ENCODE measurements at places on chromosomes 4 and X. TPM values are rescaled to one million over a fixed set of nuclear protein-coding genes. Genes with fewer than 3 reads are reported as not detected.

DNA sequence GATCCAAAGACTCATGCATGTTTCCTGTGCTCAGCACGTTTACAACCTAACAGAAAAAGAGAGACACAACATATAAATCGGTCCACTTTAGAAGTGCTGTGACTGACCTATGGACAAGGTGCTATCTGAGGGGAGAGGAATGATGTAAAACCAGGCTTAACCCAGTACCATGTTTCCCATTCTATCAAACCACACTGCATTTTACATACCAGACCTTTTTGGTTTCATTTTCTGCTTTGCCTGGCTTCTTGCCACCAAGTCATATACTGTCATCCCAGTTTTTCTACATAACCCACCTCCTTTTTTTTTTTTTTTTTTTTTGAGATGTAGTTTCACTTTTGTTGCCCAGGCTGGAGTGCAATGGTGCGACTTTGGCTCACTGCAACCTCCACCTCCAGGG is 82.2 kb downstream of the KLF8 start:
- DNase-seq, result peak; percentile 51

Gene SLIT2
- total RNA-seq, result 12.7 TPM

Gene FNIP2
- total RNA-seq, result 10.0 TPM

Gene DMP1
- not detected for total RNA-seq

DNA sequence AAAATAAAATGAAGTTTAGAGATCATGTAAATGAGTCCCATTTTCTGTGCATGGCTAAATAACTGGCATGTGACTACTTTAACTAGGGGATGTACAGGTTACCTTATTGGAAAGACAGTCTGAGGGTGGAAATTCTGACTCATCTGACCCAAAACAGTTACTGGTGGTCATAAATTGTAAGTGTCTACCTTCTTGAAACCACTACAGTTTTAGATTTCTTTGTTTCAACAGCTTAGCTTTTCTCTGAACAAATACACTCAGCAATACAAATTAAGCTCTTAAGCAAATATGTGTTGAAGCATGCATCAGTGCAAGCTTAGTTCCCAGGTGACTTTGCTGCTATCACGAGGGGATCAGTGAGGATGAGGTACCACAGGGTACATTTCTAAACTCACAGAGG is 60.7 kb upstream of the PGM2 start:
- no peak for DNase-seq

GRCh38 chrX:3094261-3094660 is 53.0 kb downstream of the ARSF start:
- peak; percentile 45 for DNase-seq

Gene CSAG2
- 1.1 TPM for total RNA-seq

Gene DKK2
- 5.1 TPM for total RNA-seq

GRCh38 chrX:81003491-81004185 is 194.0 kb upstream of the BRWD3 start:
- DNase-seq, result no peak

- peak; percentile 74 for DNase-seq
Measured at GRCh38 chr4:55503169-55503568, 43.5 kb downstream of the CLOCK start.

DNA sequence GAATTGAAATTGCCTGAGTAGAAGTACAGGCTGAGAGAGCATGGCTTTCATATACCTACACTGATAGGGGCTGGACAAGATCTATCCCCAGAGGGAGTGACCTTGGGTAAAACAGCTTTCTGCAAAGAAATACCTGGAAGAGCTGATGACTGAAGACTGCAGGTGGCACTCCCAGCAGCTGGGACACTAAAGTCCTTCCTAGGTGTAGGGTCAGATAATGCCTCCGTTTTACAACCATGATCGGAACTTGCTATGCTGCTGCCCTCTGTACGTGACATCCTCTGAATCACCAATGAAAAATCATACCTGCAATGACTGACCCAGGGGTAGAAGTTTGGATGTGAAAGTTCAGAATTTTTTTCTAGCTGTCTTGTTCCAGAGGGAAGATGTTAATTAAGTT is 107.2 kb upstream of the WDR1 start:
- DNase-seq, result no peak

Gene PABPC4L
- not detected for total RNA-seq

Gene AMMECR1
- 8.3 TPM for total RNA-seq

Gene PROM1
- not detected for total RNA-seq

- no peak for DNase-seq
Measured at GRCh38 chr4:83885256-83886182, 349.6 kb downstream of the GPAT3 start.

Measured in RPMI7951 (cell line).